ENCODE measurements at places on chromosomes 2 and 18. TPM values are rescaled to one million over a fixed set of nuclear protein-coding genes. Genes with fewer than 3 reads are reported as not detected.

- no peak for DNase-seq
Observed at GRCh38 chr2:211437396-211437795, 881.0 kb downstream of the CPS1 start.

DNA sequence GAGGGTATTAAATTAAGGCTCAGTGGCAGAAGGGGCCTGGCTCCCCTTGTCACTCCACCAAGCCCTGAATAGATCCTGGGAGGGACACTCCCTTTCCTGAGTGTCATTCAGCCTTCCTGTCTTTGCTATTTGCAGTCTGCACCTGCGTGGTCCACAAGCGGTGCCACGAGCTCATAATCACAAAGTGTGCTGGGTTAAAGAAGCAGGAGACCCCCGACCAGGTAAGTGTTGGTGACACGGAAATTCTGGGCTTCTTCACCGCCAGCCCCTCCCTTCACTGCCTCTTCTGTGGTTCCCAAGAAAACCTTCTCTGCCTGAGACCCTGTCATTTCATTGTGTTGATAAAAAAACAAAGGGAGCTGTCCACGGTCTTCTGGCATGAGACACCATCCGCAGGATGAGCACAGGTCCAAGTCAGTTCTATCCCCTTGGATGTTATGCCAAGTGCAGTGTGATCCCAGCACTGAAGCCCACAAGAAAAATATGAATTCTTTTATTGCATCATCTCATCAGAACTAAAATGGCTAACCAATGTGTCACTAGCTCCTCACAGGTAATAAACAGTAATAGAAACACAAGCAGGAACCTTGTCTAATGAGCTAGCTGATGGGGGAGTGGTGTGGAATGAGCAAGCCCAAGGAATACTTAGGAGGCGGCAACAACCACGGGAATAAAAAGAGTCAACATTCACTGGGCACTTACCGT, 316.9 kb upstream of the EPAS1 start:
- no peak for DNase-seq

- DNase-seq: no peak
Observed at GRCh38 chr2:227004482-227004881, 159.5 kb downstream of the COL4A4 start.

Gene GNAL
- polyA plus RNA-seq: 3.9 TPM

GRCh38 chr2:112541315-112542122, 746 bp upstream of the POLR1B start:
- DNase-seq: no peak

GRCh38 chr2:224657349-224657748, 58.8 kb downstream of the CCDC195 start:
- no peak for DNase-seq

DNA sequence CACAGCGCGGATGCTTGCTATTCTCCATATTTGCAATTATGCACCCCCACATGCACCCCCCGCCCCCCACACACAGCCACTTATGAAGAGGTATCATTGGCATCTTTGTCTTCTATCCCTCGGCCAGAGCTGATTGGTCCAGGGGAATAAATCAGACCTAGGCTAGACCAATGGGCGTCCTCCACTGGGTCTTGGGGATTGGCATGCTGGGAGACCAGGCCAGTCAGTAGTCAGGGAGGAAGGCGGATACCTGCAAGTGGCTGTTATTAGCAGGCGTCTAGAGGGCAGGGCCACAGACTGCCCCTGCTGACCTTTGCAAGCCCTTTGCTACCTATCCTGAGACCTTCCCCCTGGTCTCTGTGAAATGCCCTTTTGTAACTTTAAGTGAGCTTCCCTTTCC, 30.0 kb downstream of the ATOH8 start:
- DNase-seq: no peak

Gene OTOF
- 0.14 TPM for polyA plus RNA-seq

DNA sequence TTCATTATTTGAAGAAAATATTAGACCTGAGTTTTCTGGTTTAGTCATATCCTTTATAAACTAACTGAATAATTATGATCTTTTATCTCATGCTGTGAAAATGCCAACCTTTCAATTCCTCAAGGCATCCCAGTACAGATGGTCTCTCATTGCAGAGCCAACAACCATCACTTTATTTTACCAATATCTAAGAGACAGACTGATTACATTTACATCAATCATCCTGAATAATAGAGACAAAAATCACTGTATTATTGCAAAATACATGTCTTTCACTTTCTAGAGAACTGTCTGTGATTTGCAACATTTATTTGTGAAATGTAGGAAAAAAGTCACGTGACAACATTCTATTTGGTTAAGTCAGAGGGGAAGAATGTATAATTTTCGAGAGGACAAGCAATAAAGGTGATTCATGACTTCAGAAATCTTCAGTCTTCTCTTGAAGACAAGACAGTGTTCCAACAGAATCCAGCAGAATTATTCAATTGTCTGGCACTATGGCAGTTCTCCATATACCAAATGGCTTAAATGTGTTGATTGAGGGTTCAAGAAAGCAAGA, 503.6 kb upstream of the SYT4 start:
- no peak for DNase-seq

DNA sequence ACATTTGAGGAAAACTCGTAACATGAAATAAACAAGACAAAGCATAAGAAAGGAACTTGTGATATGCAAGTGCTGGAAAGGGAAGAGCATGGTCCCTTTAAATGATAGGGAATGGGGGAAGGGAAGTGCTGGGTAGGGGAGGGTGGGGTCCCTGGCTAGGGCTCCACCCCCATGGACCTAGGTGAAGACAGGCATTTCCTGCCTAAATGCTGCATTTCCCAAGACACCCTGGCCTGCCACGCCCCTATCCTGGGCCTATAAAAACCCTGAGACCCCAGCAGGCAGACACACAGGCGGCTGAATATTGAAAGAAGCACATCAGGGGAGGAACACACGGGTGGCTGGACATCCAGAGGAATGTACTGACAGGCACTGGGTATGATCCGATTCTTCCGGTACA, 499.9 kb downstream of the ZEB2 start:
- DNase-seq: no peak

- DNase-seq: no peak
Observed at GRCh38 chr18:61891271-61891670, 1.5 kb downstream of the RNF152 start.

DNA sequence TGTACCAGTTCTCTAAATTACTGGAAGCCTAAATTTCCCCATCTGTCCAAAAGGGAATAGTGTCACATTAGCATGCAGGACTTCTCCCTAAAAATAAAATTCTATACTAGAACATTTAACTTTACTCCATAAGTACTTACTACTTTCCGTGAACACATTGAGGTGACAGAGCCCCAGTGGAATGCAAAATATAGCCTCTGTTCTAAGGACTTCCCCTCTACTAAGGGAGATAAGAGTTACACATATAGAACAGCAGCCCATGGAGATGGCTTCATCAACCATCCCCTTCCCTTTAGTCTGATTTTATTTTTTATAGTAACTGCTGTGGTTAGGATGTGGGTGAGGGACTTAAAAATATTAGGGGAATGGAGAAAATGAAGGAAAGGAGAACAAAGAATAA, 68.9 kb upstream of the STPG4 start:
- DNase-seq: no peak

- DNase-seq: peak; percentile 23
Observed at GRCh38 chr18:59459369-59460071, 100.5 kb upstream of the LMAN1 start.

- DNase-seq: no peak
Observed at GRCh38 chr2:182672466-182673165, 43.4 kb upstream of the DNAJC10 start.

DNA sequence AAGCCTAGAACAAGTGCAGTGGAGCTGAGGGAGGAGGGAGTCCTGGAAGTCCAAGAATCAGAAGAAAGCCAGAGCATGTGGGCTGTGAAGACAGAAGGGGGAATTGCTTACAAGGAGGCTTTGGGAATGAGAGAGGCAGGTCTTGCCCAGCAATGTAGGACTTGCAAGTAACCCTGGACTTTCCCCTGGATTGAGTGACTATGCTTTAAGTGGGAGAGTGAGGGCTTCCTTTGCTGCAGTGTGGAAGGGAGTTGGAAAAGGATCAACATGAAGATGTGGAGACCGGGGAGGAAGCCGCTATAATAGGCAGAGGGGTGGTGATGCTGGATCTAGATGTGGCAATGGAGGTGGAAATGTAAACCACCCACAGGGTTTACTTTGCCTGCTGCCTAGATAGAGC, 13.8 kb upstream of the SCYGR1 start:
- no peak for DNase-seq

Gene RAPGEF4
- polyA plus RNA-seq: 11.2 TPM

Gene STARD6
- 0.58 TPM for polyA plus RNA-seq

DNA sequence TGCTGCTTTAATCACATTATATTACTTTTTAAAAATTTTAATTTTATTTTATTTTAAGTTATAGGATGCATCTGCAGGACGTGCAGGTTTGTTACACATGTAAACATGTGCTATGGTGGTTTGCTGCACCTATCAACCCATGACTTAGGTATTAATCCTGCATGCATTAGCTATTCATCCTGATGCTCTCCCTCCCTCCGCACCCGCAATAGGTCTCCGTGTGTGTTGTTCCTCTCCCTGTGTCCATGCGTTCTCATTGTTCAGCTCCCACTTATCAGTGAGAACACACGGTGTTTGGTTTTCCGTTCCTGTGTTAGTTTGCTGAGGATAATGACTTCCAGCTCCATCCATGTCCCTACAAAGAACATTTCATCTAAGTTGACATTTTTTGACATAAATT, 283.2 kb downstream of the CYRIA start:
- no peak for DNase-seq

Gene TMEM178A
- polyA plus RNA-seq: 75.6 TPM

DNA sequence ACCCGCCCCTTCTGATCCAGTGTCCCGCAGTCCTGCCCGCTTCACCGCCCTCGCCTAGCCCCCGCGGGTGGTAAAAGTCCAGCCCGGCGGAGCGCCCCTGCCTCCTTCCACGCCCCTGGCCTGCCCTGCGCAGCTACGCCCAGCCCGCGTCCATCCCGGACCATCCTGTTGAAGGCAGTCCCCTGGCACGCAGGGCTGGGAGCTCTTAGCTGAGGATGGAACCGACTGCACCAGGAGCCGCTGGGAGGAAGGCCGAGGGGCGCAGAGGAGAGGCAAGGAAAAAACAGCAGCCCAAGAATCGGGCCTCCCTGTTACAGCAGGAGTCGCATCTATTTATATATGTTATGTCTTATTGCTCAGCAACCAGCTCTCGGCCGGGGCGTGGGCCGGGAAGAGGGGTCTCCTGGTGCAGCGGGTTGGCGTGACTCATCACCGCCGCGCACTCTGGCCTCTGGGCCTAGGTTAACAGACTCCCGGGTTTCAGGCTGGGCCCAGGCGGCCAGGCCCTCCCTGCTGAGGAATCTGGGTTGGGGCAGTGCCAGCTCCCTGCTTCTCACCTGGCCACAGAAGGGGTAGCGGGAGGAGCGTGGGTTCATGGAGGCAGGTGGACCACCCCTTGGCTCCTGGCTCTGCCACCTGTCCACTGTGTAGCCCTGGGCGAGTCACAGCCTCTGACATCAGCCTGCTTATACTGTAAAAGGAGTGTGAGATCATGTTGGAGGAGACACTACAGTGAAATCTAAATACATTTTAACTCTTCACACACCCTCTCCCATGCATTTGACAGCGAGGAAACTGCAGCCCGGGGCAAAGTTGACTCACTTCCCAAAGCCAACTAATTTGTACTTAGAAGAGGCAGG, 13.4 kb upstream of the MAP3K2 start:
- no peak for DNase-seq

DNA sequence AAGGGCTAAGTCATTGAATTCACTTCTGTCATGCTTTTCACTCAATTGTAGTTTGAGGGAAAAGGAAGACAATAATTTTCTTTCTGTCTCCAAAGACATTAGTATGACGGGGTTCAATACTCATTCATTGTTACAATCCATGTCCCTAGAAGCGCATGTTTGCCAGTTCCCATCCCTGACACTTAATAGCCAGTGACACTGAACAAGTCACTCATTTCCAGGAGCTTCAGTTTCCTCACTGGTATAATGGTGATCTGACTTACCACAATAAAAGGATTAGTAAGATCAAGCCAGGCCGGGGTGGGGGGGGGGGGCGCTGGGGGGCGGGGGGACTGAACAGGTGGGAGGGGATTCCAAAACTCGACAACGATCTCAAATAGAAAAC, 144.8 kb upstream of the MAP3K20 start:
- DNase-seq: no peak

GRCh38 chr2:233460726-233461441, 105.7 kb downstream of the USP40 start:
- DNase-seq: no peak

DNA sequence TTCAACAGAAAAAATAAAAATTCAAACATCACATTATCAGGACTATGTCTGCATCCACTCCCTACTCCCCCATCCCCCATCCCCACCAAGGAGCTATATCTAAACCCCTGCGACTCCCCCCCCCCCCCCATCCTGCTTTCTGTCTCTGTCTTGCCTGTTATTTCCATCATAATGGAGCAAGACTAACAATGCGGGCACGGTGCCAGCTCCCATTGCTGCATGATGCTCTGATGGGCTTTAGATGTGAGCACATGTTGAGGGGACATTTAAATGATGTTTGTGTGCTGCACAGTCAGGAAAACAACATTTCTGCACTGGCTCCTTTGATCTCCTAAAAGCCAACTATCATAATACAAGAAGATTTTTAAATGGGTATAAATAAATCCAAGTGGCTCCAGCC, 644.2 kb upstream of the SETBP1 start:
- DNase-seq: no peak

- DNase-seq: no peak
Observed at GRCh38 chr18:31246460-31246859, 71.5 kb upstream of the DSG1 start.

Gene ACADL
- polyA plus RNA-seq: 19.4 TPM

Gene RBKS
- polyA plus RNA-seq: 8.2 TPM

Gene UGT1A5
- not detected for polyA plus RNA-seq

Gene NAT8
- polyA plus RNA-seq: 23.9 TPM

DNA sequence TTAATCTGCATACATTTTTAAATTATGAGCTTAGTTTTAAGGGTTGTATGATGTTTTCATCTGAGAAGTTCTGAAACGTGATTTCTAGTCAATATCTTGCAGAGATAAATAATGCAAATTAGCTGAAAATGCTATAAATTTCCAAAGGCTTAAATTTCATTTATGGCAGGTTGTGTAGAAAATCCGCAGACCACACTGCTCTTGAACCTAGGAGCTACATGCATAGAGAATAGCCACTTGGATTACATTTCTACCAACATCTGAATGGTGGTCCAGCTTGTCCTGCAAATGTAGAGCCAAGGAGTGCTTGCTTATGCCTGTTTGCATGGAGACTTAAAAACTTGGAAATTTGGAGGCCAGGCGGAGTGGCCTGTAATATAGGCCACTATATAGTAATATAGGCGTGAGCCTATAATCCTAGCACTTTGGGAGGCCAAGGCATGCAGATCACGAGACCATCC, 6.8 kb downstream of the MAT2A start:
- DNase-seq: no peak

DNA sequence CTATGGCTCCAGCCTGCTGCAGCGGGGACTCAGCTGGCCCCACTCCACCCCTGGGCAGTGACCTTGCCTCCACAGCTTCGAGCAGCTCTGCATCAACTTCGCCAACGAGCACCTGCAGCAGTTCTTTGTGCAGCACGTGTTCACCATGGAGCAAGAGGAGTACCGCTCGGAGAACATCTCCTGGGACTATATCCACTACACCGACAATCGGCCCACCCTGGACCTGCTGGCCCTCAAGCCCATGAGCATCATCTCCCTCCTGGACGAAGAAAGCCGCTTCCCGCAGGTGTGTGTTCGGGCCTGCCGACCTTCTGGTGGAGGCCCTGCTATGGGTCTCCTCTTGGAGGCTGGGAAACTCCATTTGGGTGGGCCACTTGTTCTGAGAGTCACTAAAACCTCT, 48.6 kb downstream of the MYO7B start:
- no peak for DNase-seq

GRCh38 chr18:52352920-52353319, 12.9 kb downstream of the DCC start:
- DNase-seq: no peak

GRCh38 chr2:110903548-110903947, 171.2 kb downstream of the ACOXL start:
- DNase-seq: no peak

Gene FBXO41
- 1.6 TPM for polyA plus RNA-seq
